ENCODE measurements at places on chromosomes 11 and 22.

- DNase-seq, result no peak
These were observed 542 bp downstream of the HPS4 start for GRCh38 chr22:26483043-26483438.

GRCh38 chr11:93403930-93404329 lies 73.4 kb downstream of the DEUP1 start:
- no peak for DNase-seq

- DNase-seq, result no peak
These were observed 76.8 kb downstream of the KCNC1 start for GRCh38 chr11:17811352-17811751.

DNA sequence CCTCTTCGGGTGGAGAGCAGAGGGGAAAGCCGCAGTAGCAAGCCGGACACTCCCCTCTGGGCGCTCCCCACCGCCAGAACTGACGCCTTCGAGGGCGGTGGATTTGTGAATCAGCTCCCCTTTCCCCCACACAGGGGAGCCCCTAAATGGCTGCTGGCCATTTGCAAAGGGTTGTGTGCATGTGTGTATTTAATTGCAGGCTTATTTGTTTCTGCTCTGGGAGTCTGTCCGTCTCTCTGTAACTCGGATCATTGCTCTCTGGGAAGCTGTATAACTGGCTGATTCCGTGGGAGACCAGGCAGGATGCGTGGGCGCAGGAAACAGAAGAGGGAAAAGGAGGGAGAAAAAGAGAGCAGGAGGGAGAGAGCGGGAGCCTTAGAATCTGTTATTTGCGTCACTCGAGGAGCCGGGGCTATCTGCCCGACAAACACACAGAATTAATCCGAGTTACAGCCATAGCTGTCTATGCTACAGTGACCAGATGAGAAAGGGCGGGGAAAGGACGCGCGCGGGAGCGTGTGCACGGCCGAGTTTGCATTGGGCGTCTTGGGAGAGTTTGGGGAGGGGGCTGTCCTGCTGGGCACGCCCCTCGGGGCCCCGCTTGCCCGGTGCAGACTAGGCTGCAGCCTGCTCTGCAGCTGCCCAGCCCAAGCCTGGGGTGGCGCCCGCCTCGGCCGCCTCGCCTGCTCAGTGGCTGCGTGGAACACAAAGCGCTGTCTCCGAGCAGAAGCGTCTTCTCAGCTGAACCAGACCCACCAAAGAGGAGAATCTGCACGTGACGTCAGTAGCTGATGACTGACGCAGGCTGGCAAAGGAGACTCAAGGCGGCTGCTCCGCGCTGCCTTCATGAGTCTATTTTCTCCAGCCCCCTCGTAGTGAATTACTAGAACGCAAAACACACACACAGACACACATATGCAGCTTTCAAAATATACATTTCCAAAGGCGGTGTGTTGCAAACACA lies 105.3 kb upstream of the HSD17B12 start:
- no peak for DNase-seq

DNA sequence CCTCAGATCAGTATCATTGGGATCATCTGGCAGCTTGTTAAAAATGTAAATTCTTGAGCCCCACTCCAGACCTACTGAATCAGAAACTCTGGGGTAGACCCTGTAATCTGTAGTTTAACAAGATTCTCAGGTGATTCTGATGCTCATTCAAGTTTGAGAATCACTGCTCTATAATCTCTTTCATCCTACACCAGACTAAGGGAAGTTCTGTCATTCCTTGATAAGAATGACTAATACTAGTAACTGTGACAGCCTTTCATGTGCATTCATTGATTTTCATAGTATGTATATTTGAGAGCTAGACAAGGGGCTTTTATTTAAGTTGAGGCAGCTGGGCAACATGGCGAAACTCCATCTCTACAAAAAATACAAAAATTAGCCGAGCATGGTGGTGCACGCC lies 30.0 kb downstream of the NAT10 start:
- DNase-seq, result no peak

DNA sequence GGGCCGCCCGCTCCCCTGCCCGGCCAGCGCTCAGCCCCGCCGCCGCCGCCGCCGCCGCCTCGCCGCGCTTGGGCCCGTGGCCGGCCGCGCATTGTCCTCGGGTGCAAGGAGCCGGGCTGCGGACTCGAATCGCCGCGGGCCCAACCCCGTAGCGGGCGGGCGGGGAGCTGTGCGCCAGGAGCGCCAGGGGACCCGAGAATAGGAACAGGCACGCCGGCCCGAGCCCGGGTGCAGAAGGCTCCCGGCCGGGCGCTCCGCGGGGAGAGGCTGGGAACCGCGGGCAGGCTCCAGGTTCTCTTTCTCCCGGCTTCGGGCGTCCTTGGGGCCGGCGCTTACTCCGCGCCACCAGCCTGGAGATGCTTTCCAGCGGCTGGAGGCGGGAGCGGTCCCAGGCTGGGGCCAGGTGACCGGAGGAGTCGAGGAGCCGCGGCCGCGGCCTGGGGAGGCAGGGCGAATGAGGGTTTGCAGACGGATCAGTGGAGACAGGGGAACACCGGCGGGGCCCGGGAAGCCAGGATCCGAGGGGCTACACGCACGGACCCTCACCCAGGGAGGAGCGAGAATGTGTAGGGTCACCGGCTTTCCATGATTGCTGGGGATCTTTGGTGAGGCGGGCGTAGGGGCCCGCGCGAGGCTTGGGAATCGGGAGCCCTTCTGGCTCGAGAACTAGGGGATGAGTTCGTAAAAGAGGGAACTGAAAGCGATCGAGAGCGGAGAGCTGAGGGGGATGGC lies 726 bp downstream of the PKNOX2 start:
- no peak for DNase-seq

- no peak for DNase-seq
These were observed 44.6 kb upstream of the PARVG start for GRCh38 chr22:44136112-44136511.

- DNase-seq, result peak; percentile 30
These were observed 1.8 kb upstream of the RASD2 start for GRCh38 chr22:35538801-35539321.

DNA sequence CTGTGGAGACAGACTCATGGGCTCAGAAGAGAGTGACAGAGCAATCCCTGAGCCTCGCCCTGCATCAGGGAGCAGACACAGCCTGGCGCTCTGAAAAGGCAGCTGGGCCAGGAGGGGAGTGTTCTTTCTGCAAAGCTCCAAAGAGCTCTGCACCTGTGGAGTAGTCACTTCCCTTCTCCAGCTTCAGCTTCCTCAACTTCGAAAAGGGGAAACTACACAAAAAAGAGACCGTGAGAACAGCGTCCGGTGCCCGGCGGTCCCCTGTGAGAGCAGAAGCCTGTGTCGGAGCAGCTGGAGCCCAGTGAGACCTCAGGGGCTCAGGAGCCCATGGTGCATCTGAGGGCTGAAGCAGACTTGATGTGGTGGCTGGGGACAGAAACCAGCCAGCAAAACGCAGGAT lies 35.1 kb downstream of the TP53I11 start:
- DNase-seq, result no peak

GRCh38 chr11:45267652-45268299 lies 18.4 kb downstream of the SYT13 start:
- DNase-seq, result no peak

DNA sequence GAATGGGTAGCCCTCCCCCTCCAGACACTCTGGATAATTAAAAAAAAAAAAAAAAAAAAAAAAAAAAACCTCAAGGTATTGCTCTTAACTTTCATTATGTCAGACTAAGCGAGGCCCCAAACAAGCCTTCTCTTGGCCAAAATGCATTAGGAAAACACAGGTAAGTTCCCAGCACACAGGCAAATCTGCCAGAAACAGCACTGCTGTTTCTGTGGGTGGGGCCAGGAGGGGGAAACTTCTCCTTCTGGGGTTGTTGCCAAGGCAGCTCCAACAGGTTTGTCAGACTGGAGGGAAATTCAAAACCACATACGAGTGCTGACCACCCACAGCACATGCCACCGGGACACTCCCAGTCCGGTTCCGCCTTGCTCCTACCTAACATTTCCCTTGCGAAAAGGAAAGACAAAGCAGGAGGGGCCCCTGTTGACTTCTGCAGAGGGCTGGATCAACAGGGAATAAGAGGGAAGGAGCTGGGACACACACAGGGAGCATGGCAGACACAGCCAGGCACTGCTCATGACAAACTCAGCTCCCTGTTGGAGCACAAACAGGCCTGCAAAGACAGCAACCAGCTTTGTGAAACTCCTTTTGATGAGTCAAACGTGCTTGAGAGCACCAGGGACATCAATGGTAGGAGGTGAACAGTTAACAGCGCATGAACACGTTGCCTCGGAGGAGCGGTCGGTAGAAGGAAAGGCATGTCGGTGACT lies 55.0 kb downstream of the MYH9 start:
- peak; percentile 66 for DNase-seq

DNA sequence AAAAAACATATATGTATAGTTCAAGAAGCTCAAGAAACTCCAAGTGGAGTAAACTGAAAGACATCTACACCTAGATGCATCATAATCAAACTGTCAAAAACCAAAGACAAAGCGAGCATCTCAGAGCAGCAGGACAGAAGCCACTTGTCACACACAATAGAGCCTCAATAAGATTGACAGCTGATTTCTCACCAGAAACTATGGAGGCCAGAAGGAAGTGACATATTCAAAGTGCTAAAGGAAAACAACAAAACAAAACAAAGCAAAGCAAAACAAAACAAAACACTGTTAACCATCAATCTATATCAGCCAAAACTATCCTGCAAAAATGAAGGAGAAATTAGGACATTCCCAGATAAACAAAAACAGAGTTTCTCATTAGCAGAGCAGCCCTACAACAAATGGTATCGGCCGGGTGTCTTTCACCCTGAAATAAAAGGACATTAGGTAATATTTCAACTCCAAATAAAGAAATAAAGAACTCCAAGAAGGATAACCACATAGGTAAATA lies 65.8 kb upstream of the SEPTIN5 start:
- DNase-seq, result no peak

DNA sequence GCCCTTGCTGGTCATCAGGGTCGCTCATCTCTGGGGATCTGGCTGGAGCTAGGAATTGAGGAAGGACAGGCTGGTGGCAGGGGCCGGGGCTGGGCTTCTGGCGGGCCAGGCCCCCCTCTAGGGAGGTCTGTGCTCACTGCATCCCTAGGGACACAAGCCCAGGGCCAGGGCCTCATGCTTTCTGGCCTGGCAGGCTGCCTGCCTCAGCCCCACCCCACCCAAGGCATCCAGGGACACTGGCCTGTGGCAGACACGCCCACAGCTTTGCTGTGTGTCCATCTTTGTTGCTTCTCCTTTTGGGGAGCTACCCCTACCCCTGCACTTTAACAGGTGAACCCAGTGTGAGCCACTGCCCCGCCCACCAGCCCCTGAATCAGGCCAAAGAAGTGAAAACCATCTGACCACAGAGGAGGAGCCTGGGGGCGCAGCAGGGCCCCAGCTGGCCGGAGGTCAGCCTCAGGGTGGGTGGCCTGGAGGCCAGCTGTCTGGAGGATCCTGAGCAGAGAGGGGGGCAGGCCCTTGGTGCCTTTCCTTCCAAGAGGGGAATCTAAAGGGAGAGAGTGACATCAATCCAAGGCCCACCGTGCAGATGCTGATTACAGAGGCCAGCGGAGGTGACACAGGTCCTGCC lies 26.8 kb upstream of the CELSR1 start:
- no peak for DNase-seq

GRCh38 chr11:61120099-61120705 lies 17.9 kb downstream of the CD5 start:
- no peak for DNase-seq

DNA sequence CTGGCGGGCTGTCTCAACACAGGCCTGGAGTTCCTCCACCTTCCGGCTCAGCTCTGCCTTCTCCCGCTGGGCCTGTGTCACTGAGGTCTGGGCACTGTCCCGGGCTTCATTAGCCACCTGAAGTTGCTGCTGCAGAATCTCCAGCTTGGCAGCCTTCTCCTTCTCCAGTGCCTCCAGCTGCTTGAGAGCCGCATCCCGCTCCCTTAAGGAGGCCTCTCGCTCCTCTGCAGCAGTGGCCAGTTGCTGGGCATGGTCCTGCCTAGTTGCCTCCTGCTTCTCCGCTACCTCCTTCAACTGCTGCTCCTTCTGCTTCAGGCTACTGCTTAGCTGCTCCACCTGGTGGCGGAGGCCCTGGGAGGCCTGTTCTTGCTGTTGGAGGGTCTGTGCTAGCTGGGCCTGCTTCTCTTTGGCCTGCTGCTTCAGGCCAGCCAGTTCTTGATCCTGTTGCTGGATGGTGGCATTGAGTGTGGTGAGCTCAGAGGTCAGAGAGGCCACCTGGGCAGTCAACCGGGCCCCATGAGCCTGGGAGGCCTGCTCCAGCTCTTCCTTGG lies 16.9 kb downstream of the IL18BP start:
- no peak for DNase-seq

GRCh38 chr22:46104881-46105493 lies 45.3 kb upstream of the PPARA start:
- no peak for DNase-seq

- DNase-seq, result no peak
These were observed 501.9 kb downstream of the CNTN5 start for GRCh38 chr11:99522467-99523173.

DNA sequence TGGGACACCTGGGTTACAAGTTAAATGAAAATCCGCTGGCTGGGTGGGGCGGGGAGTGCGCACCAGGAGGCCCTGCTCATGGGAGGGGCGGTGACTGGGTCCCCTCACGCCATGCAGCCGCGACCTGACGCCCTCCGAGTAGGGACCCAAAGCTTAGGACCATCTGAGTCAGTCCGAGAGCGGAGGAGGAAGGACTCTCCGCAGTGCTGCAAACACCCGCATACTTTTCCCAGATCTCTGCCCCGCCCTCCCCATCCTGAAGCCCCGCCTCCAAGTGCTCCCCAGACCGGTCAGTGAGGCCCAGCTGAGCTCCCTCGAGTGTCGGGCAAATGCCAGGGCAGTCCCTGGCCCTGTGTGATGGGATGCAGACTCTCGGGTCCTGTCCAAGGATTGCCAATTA lies 6.6 kb upstream of the FLI1 start:
- DNase-seq, result no peak

GRCh38 chr11:111565114-111565720 lies 24.7 kb downstream of the LAYN start:
- DNase-seq, result peak; percentile 71

DNA sequence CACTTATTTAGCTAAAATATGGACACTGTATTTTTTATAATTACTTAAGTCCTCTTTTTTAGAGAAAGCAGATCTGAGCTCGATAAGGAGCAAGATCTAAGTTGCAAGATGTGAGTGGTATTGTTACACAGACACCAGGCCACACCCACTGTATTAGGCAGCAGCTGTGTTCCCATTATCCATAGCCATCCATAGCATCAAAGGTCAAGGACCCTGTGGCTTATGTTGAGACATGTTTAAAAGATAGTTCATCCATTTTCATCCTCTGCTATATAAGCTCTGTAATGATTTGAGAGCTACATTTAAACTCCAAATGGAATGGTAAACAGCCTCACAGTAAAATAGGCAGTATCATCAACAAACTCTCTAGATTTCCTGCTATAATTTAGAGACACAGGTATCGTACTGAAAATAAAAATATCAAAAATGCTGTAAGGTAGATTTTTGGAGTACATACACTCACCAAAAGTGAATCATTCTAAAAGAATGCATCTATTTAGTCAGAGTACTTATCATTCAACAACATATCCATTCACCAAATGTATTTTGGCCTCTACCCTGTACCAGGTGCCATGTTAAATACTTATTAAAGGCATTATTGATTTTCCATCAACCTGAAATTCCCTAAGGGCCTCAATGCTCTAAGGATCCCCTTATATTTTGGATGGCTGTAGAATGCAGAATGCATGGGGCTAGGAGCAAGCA lies 574.0 kb downstream of the LRRC4C start:
- DNase-seq, result no peak

GRCh38 chr11:117179048-117179999 lies 781 bp downstream of the SIDT2 start:
- peak; percentile 58 for DNase-seq

GRCh38 chr11:108009497-108010370 lies 1.0 kb downstream of the CUL5 start:
- DNase-seq, result no peak

- DNase-seq, result no peak
These were observed 2.3 kb downstream of the MMP11 start for GRCh38 chr22:23774922-23775436.
